ENCODE measurements at places on chromosomes 16 and 17.

DNA sequence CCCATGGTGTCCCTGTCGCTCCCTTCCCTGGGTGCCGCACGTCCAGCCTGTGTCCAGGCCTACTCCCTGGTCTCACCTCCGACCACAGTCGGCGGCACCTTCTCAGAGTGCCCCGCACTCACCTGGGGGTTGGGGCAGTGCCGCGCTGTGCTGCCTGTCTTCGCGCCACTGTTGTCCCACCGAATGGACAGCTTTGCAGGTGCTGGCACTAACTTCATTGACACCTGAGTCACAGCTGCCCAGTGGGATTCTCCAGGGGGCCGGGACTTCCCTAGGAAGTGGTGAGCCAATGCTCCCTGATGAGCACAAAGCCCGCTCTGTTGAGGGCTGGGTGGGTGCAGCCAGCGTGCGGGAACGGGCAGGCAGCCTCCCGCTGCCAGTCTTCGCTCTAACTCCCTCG lies 24.3 kb upstream of the DBNDD1 start:
- DNase-seq, result no peak

- peak; percentile 80 for DNase-seq
Measured at GRCh38 chr17:40547079-40547784, 18.0 kb downstream of the CCR7 start.

DNA sequence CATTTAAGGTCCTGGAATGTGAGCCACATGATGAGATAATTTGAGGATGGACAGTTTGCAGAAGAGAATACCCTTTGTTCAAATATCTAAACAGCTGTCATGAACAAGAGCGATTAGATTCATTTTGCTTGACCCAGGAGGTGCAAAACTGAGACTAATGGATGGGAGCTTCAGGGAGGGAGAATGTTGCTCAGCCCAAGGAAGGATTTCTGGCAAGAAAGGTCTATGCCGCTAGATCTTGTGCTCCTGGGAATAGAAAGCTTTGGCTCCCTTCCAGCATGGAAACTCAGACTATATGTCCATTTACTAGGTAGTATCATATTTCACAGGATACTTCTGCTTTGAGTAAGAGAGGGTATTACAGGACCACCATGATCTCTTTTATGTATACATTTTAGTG lies 14.8 kb upstream of the CDH11 start:
- no peak for DNase-seq

GRCh38 chr16:13344001-13344400 lies 442.6 kb downstream of the SHISA9 start:
- no peak for DNase-seq

DNA sequence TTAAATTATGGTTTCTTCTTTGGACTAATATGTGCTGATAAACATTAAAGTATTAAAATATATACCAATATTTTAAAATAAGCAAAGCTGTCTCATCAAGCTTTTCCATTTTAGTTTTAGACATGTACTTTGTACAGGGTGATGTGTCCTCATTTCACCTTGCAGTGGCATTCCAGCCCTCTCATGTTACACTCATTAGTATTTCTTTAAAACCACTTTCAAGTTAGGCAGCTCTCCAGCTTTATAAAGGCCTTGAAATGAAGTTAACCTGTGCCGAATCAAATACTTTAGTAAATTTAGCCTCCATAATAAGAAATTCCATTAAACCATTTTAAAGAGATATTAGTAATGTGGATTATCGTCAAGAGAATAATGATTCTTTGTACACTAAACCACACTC lies 107.6 kb upstream of the HLF start:
- DNase-seq, result no peak

DNA sequence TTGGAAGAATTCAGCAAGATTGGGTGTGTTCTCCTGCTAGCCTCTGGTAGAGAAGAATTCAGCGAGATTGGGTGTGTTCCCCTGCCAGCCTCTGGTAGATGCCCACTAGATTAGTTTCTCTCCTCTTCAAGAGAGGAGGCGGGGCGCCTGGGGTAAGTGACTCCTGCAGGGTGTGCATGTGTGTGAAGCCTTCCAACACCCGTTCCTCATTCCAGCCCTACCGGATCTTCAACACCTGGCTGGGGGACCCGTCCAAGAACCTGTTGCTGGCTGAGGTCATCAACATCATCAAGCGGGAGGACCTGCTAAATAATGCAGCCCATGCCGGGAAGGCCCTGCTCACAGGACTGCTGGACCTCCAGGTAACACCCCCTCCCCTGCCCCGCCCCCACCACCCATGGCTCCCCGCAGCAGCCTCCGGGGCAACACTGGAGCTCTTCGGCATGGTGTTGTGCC lies 21.3 kb downstream of the TMEM186 start:
- no peak for DNase-seq

- no peak for DNase-seq
Measured at GRCh38 chr17:36496018-36496789, 9.7 kb downstream of the ZNHIT3 start.

DNA sequence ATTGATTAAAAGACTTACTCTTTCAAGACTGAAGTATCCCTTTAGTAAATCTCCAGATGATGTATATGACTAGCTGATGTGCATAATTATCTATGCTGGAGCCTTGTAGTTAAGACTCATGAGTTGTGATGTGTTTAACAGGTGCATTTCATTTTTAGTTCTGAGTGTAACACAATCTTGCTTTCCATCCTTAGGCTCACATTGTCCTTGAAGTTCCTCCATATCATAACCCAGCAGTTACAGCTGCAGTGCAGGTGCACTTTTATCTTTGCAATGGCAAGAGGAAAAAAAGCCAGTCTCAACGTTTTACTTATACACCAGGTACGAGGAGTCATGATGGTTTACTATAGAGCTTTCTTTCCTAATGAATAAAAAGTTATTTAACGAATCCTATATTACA lies 52.9 kb downstream of the ESRP2 start:
- no peak for DNase-seq
